ENCODE measurements at places on chromosomes 12 and 14. TPM values are rescaled to one million over a fixed set of nuclear protein-coding genes. Genes with fewer than 3 reads are reported as not detected.
A peak's percentile ranks its signal among the peaks of the same experiment; 100 is the strongest.

DNA sequence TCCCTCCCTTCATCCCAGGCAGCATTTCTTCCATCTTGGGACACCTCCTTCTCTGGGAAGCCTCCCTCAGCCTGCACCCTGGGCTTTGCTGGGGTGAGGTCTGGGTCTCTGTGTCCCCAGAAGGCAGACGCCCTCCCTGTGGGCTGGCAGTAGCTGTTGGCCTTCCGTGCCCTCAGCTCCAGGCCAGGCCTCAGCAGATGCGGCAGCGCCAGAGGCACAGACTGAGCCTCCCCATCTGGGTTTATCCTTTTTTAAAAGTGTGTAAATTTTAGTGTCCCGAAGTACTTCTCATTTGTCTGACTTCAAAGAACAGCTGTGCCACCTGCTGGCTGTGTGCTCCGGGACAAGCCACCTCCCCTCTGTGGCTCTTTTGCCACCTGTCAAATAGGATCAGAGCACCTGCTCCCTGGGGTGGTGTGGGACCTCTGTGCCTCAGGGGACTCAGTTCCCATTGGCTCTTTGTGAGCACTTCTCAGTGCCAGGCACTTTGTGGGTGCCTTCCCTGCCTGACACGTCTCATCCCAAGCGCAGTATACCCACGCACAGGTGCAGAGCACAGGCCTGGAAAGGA, 11.1 kb downstream of the EXOC3L4 start:
- no peak for DNase-seq

- DNase-seq = no peak
Measured at GRCh38 chr14:73662487-73662943, 17.7 kb downstream of the DNAL1 start.

GRCh38 chr14:84465880-84466279, 1064.1 kb upstream of the FLRT2 start:
- DNase-seq = no peak

GRCh38 chr12:9341260-9341585, 133.0 kb upstream of the PZP start:
- no peak for DNase-seq

- peak; percentile 77 for DNase-seq
Measured at GRCh38 chr14:102539544-102540314, 30.2 kb upstream of the ANKRD9 start.

DNA sequence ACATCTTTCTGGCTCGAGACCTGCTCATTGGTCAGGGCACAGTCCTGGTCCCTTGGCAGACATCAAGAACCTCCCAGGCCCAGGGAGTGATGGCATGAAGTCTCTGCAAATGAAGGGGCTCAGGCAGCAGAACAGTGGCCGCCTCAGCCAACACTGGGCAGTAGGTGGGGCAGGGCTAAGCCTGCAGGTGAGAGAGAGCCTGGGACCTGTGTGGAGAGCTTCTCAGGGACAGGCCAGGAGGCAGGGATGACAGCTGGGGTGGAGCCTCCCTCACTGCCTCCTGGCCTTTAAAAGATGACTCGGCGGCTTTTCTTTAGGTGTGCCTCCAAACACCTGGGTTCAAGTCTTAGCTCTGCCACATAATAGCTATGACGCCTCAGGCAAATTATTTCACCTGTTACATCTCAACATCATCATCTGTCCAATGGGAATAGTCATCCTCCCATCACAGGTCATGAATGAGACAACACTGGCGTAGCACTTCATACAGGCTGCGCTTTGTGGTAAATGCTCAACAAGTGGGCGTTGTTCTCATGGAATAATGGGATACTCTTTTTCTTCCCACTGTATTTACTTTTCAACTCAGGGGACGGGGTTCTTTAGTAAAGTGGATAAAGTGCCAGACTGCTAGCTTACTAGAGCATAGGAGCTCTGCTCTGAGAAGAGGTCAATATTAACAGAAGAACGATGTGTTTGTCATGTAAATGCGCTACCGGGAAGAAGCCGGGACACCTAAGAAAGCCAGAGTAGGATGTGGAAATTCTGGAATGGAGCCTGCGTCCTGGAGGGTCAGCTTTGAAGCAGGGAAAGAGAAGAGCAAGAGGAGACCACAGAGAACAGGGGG, 277.4 kb downstream of the FOXN3 start:
- DNase-seq = no peak

- no peak for DNase-seq
Measured at GRCh38 chr14:22384167-22384549, 204.9 kb downstream of the DAD1 start.

DNA sequence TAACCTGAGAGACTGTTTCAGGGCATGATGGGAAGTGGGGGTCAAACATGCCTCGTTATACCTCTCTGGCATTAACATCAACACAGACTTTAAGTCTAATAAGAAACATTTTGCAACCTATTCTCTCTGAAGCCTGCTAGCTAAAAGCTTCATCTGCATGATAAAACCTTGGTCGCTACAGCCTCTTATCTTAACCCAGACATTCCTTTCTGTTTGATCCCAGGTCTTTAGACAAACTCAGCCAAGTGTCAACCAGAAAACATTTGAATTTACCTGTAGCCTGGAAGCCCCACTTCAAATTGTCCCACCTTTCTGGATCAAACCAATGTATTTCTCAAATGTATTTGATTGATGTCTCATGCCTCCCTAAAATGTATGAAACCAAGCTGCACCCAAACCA, 9.1 kb downstream of the PPP2R3C start:
- DNase-seq = no peak

SLC6A15 gene
- 0.32 TPM for total RNA-seq

Data from left ventricle myocardium superior (tissue), 1 donor.